ENCODE measurements at places on chromosomes 11 and 22.

GRCh38 chr11:62804310-62805075 lies 747 bp downstream of the NXF1 start:
- DNase-seq: no peak

DNA sequence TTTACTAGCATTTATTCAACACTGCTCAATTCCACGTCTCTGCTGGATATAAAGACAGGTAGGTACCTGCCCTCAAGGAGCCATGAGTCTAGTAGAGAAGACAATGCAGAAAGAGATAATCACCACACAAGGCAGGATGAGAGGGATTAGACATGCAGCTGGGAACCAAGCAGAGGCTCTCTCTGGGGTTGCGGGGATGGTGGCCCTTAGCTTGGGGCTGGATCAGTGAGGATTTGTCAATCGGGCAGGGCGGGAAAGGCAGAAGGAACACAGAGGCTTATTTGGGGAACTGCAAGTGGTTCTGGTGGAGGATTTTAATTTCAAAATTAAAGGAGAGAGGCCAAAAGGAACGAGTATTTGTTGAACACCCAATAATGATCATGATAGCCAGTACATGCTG lies 8.5 kb upstream of the DMC1 start:
- no peak for DNase-seq

DNA sequence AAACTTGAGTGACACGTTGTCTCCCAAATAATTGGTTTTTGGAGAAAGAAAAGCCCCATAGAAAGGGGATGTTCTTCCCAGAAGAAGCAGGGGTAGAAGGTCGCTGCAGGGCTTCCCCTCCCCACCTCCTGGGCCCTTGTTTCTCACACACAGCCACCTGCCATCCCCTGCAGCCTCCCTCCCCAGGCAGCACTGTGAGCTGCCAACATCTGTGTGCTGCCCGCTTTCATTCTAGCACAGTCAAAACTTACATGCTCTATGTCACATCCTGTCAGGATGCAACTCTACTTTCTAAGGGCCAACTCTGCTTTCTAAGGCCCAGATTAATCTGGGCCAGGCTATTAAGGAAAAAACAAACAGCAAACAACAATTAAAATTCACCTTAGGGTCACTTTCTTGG lies 309.4 kb upstream of the ZC3H12C start:
- DNase-seq: no peak

GRCh38 chr11:120248551-120249278 lies 8.8 kb downstream of the POU2F3 start:
- no peak for DNase-seq
